Stimulated activated CD4-positive, alpha-beta T cell treated with anti-CD3 and anti-CD28 coated beads, Interleukin-1b, Interleukin-23, amount 100 ng/mL, for 48 hours (primary cell): ENCODE measurements at places on chromosomes 7 and 10.

- no peak for DNase-seq
Measured at GRCh38 chr10:31994926-31995325, 61.3 kb downstream of the KIF5B start.

DNA sequence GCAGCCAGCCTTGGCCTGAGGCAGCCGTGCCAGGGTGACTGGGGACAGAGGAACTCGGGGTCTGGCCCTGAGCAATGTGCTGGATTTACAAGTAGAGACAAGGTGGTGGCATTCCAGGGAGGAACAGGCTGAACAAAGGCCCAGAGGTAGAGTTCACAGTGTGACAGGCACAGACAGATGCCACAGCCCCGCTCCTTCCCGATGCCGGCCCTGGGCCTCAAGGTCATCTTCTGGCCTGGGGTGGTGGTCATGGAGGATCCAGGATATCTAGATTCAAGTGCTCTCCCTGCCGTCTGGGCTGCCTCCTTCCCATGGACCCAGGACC lies 68.9 kb upstream of the COL13A1 start:
- DNase-seq: no peak

DNA sequence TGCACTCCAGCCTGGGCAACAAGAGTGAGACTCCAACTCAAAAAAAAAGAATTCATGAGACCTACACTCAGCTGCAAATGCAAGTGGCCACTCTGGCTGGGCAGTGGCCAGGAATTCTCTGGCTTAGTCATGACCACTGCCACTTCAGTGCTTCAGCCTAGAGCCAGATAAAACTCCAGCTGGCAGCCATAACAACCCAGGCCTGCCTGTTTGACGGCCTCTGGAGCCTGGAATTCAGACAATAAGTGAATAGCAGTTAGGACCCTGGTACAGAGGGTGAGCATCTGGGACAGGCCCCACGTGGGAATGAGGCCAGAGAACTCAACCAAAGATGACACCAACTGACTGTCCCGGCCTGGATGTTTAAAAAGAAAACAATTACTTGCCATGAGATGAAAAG lies 18.9 kb downstream of the RCC1L start:
- no peak for DNase-seq

GRCh38 chr10:91632671-91633550 lies at the start of gene PPP1R3C:
Gene PPP1R3C (minus strand): TSS chr10:91633071. CDS start chr10:91632969, 102 bp downstream.
- peak; percentile 67 for DNase-seq

DNA sequence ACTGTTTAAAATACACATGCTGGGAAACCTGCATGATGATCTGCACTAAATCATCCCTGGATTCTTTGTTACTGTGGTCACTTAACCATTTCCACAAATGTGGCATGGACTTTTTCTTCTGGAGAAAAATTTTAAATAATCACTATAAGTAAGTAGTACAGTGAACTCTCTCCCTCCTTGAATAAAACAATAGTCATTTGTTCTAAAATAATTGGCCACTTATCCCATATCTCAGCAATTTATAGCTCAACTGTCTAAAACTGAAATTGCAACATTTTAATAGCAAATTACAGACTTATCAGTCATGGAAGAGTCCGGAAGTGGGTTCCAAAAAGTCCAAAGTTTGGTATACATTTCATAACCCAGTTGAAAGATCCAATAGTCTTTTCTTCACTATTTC lies 90.9 kb downstream of the MTERF1 start:
- DNase-seq: no peak

DNA sequence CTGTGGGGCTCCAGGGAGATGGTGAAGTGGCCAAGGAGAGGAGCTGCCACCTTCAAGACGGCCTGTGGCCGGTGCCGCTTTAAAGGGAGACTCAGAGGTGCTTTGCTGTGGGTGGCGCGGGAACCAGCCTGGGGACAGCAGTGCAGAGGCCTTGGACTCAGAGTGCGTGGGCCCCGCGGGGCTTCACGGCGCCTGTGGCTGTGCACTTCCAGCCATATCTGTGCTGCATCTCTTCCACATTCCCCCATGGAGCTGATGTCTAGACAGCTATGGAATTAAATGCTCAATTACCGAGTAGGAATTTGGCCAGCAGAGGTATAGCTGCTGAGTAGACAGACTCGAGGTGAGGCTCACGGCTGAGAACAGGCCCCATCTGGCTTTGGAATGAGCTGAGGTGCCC lies 41.7 kb downstream of the HTRA1 start:
- no peak for DNase-seq

- DNase-seq: no peak
Measured at GRCh38 chr7:141646826-141647480, 55.0 kb downstream of the DENND11 start.

DNA sequence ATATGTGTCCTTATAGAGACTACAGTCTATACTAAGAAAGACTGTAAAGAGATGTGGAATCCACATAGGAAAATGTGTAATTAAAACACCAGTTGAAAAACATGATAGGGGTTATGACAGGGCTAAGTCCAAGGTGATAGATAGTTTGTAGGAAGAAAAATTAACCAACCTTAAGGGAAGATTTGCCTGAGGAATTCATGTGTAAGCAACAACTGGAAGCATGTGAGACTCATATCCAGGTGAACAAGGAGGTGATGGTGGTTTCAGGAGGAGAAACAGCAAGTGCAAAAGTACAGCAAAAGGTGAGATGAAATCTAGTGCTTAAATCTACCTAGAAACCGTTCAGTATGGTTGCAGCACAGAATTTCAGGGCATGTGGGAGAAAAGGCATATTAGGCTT lies 216.7 kb upstream of the ETV1 start:
- no peak for DNase-seq

- no peak for DNase-seq
Measured at GRCh38 chr10:7133278-7133677, 277.6 kb downstream of the SFMBT2 start.

GRCh38 chr7:139687980-139688632 lies 89.7 kb downstream of the HIPK2 start:
- no peak for DNase-seq

DNA sequence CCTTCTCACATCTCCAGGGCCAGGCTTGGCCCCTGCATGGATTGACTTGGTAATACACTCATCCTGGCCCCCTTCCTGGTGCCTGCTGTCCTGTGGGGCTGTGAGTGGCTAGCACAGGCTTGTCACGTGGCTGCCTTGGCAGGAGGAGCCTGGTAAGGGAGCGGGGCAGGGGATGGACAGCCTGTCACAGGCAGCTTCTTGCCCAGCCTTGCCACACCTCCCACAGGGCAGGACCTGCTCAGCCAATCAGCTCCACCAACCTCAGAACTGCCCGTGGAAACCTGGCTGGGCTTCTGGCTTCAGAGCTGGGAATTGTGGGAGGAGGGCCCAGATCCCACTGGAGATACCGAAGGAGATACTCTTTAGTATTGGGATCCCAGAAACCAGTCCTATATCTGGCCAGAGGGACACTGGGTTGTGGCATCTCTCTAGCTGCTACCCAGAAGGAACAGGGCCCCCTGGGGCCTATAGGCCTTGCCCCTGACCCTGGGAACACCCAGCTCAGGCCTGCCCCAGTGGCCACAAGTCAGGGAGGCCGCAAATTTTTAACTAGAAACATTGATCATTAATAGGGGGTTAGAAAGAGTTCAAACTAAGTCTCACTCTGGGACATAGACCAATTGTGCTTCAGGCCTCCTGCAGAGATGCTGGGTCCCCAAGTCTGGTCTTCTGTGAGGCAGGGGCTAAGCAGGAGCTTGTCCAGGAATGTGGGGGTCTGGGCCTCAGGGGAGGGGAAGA lies at the start of gene HOGA1:
TSS of gene HOGA1 (plus strand) at position 330 of the 738 bp plus-strand sequence. CDS start at position 645, 315 bp downstream.
- DNase-seq: no peak

DNA sequence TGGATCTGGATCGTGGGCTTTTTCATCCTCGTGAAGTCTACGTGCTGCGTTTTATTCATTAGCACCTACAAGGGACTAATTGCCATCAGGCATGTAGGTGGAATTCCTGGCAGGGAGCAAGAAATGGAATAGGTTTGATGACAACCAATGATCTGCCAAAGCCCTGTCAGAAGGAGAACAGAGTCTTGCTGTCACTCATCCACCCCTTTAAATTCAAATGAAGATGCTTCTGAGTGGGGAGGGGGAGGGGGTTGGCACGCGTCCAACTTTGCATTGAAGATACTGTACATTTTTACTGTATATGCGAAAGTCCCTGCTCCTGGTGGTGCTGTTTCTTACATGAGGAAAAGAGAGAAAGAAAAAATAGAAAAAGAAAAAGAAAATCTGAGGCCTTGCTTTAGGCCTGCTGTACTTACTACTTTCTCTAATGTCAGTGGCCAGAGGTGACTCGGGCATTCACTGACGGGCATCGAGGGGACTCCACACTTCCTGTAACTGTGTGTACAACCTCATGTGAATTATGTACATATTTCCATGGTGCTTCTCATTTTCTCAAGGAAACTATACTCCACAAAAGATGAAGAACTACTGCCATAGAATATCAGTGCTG lies 569.1 kb downstream of the INHBA start:
- no peak for DNase-seq

DNA sequence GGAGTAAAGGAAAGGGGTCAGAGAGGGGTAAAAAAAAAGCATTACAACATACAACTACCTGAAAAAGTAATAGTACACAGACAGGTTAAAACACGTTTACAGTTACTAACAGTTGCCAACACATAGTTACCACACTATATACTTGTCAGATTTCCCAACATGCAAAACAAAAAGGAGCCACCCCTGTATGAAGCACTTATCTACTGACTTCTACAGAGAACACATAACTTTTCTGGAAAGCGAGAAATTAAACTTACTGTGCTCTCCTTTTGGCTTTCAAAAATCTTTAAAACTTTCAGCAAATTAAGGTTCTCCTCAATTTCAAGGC lies 2.1 kb downstream of the ABI1 start:
- no peak for DNase-seq

DNA sequence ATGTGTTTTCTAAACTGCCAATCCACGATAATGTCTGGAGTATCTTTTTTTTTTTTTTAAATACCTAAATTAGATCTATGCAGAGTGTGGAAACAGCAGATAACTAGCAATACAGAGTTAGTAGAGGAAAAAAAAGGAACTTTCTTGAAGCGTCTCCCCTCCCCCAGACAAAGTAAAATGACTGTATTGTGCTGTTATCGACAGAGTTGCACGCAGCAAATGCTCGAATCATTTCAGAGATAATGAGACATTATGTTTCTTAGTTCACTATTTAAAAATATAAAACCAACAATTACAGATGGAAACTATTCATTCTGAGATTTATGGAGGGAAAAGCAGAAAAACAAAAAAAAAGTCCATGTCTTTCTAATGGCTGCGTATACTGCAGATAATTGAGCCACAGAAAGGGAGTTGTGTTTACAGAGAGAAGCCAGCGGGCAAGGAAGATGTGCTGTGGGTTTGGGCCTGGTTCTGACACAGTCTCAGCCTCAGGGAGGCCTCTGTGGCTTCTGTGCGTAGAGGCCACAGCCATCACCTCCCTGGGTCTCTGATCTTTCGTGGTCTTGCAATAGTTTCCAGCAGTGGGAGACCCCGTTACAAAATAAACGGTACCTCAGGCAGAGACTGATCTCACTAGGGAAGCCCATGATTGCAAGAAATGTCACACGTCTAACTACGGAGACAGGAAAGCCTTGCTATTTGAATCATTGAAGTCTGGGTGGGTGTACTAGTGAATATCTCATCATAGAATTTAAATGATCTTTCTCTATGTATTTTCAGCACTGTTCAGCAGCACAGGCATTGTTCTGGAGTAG lies 19.1 kb upstream of the KLF6 start:
- DNase-seq: peak; percentile 76

- no peak for DNase-seq
Measured at GRCh38 chr7:134946260-134946659, 40.0 kb upstream of the AGBL3 start.

- no peak for DNase-seq
Measured at GRCh38 chr7:50368366-50368765, 63.9 kb downstream of the IKZF1 start.

DNA sequence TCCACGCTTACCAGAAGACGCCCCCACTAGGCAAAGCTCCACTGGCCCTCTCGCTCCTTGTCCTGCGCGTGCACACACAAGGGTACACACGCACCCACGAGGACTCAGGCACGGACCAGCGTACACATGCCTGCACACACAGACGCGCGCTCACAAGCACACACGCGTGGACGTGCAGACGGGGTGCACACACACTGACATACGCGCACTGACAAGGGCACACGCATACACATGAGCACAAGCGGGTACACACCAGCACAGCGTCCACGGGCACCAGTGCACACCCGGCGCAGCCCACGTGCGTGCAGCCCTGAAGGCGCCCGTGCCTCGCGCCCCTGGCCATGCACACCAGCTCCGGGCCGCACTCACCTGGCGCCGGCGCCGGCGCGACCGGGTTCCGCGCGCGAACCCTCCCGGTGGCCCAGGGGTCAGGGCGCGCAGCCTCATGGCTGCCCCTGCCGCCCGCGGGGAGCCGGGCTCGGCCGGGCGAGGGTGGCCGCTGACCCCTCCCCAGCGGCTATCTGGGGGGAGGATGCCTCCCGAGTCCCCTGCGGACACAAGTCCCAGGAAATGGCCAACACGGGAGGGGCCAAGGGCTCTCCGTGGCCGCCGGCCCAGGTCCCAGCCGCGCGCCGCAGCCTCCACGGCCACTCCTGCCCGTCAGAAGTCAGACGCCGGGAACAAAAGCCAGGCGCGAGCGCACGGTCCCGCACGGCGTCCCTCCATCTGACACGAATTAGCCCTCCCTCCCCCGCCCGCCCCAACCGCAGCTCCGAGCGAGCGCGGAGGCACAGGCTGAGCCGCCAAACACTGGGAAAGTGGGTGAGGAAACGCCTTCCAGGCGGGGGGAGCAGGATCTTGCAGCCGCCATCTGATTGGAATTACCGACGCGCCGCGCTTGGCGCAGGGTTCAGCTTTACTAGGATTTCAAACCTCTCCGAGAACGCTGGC lies 45.0 kb downstream of the TNS3 start:
- DNase-seq: no peak
